Osteoblast (primary cell): ENCODE measurements at places on chromosomes 16 and 17. TPM values are rescaled to one million over a fixed set of nuclear protein-coding genes. Genes with fewer than 3 reads are reported as not detected.

GRCh38 chr16:66004699-66005098 lies 361.8 kb upstream of the CDH5 start:
- peaks cover 14% of the 10 kb centered on the region for H3K4me1 ChIP-seq
- no peaks in the 10 kb centered on the region for H3K27me3 ChIP-seq
- no peak overlapping the region for H3K4me3 ChIP-seq
- no peak overlapping the region for H3K27ac ChIP-seq

- H3K4me3 ChIP-seq, result no peak overlapping the region
- peak overlapping the region; percentile 16 for H3K27ac ChIP-seq
- H3K27me3 ChIP-seq, result no peaks in the 10 kb centered on the region
- peak; percentile 96 for DNase-seq
Observed at GRCh38 chr16:69930117-69930776, 20.9 kb upstream of the CLEC18A start.

- H3K27me3 ChIP-seq, result no peaks in the 10 kb centered on the region
- H3K4me1 ChIP-seq, result peaks cover 19% of the 10 kb centered on the region
- no peak overlapping the region for H3K4me3 ChIP-seq
Observed at GRCh38 chr16:3755249-3755648, 37.9 kb upstream of the TRAP1 start.

DNA sequence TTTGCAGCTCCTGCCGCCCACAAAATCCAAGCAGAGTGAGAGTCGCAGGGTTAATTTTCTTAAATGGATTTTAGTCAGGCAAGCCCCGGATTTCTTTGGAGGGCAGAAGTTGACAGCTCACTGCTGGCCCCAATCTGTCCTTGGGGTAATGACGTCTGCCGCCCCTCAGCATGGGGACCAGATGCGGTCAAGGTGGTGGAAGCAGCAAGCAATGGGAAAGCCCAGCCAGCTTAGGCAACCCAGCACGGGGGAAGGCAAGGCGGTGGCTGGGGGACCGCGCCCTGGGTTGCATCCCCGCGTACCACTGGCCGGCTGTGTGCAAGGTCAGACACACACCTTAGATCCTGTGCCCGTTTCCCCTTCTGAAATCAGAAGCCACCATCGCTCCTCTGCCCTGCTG lies 321.7 kb downstream of the C16orf95 start:
- DNase-seq, result peak; percentile 30
- H3K27ac ChIP-seq, result no peak overlapping the region
- H3K4me1 ChIP-seq, result peaks cover 21% of the 10 kb centered on the region
- H3K36me3 ChIP-seq, result no peaks in the 10 kb centered on the region

DNA sequence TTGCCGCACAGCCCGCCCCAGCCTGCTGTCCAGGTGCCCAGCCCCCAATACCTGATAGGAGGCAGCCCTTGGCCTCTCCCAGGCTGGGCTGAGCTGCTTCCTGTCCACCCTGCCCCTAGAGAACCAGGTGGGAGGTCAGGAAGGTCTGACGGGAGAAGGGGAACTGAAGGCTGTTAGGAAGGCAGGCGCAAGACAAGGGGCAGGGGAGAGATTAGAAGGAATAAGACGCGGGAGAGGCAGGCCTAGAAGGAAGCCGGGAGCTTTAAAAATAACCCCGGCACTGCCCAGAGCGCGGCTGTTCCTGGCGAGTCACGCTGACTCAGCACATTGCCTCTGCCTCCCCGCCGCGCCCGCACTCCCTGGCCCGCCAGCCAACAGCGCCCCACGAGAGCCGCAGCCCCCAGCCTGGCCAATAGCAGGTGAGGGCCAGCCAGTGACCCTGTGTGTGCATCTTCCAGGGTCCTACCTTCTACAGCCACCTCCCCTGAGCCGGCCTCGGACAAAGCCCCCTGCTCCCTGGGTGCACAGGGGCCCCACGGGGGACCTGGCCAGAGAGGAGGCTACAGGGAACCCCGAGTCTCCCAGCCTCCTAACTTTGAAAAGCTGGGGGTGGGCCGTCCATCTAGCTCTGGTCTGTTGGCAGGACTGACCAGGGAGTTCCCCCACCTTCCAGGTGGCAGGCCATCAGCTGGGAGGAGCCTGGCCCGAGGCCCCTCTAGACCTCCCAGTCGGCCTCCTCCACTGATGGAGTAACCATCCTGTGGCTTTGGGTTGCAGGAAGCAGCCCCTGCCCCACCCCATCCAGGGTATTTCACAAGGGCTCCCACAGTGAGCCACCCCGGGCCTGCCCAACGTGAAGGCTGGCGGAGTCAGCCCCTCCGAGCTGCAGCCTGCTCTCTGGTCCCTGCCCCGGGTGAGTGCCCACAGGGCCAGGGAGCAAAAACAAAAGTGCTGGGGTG lies 4.0 kb downstream of the MAFG start:
- peak overlapping the region; percentile 80 for H3K27ac ChIP-seq
- H3K4me1 ChIP-seq, result peaks cover 21% of the 10 kb centered on the region
- H3K27me3 ChIP-seq, result no peaks in the 10 kb centered on the region
- peaks cover 35% of the 10 kb centered on the region for H3K36me3 ChIP-seq
- peak; percentile 100 for DNase-seq

DNA sequence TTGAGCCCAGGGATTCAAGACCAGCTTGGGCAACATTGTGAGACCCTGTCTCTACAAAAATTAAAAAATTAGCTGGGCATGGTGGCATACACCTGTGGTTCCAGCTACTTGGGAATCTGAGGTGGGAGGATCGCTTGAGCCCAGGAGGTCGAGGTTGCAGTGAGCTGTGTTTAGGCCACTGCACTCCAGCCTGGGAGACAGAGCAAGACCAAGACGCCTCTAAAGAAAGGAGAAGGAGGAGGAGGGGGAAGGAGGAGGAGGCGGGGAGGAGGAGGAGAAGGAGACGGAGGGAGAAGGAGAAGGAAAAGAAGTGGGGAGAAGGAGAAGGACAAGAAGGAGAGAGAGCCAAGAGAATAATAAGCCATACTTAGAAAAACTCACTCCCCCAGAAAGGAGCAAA lies 35.9 kb downstream of the STXBP4 start:
- no peaks in the 10 kb centered on the region for H3K27me3 ChIP-seq
- no peak for DNase-seq
- no peak overlapping the region for H3K4me3 ChIP-seq
- H3K36me3 ChIP-seq, result no peaks in the 10 kb centered on the region
- H3K4me1 ChIP-seq, result no peaks in the 10 kb centered on the region
- H3K27ac ChIP-seq, result no peak overlapping the region

GRCh38 chr16:75497558-75497957 lies 2.3 kb upstream of the CHST6 start:
- DNase-seq, result no peak
- H3K27ac ChIP-seq, result no peak overlapping the region
- no peaks in the 10 kb centered on the region for H3K4me1 ChIP-seq
- no peaks in the 10 kb centered on the region for H3K36me3 ChIP-seq

DNA sequence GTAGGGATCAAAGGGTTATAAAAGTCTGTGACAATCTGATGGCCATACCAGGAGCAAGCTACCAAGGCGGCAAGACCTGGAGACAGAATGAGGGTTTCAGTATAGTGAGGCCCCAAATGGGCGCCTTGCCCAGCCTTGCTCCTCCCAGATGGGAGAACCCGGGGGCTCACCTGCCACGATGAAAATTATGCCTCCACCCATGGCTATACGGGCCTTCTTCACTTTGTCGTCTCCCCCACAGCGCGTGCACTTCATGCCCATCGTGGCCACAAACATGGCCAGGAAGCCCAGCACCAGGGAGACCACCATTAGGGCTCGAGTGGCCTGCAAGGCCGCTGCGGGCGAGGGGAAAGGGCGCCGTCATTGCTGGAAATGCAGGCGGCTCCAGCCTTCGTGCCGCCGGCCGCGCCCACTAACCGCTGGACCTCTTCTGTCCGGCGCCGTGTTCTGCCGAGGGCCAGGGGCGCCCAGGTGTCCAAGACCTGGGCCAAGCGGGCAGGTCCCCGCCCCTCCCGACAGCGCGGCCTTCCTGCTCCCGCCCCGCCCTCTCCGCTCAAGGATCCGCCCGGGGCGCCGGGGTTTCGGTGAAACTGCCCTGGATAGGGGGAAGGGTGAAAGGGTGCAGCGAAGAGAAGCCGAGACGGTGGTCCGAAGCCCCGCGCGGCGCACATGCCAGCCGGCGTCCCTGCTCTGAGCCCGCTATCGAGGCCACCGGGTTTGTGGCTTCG lies 1.5 kb downstream of the CLDN7 start:
- no peak overlapping the region for H3K27ac ChIP-seq
- H3K4me1 ChIP-seq, result peaks cover 19% of the 10 kb centered on the region
- peak; percentile 90 for DNase-seq
- peaks cover 25% of the 10 kb centered on the region for H3K36me3 ChIP-seq
- H3K27me3 ChIP-seq, result peaks cover 15% of the 10 kb centered on the region
- peak overlapping the region; percentile 67 for H3K4me3 ChIP-seq

- DNase-seq, result peak; percentile 99
- H3K27ac ChIP-seq, result peak overlapping the region; percentile 99
- peaks cover 7% of the 10 kb centered on the region for H3K36me3 ChIP-seq
- peak overlapping the region; percentile 92 for H3K4me3 ChIP-seq
- peaks cover 85% of the 10 kb centered on the region for H3K4me1 ChIP-seq
Observed at GRCh38 chr16:75250809-75251279, 580 bp downstream of the BCAR1 start.

DNA sequence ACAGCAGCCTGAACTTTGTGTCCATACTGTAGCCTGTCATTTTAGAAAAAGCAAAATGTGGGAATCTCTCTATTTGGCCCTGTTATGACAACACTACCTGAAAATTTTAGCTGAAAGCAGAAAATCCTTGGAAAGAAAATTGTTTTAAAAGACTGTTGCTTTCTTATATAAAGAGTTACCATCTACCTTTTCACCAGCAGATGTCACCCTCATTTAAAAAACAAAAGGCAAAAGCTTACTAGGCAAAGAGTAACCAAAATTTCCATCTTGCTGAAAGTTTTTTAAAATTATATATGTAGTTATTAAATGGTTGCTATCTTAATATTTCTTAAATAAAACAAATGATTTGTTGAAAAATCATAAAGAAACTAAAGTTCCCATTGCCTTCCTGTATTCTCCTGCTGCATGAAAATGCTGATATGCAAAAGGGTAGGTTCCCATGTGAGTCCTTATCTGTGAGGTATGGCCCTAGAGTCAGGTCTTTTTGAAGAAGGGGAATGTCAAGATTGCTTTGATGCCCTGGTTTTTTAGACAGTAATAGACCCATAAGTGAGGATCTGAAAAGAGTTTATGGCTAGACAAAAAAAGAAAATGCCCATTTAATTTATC lies 61.0 kb downstream of the TNRC6C start:
- no peaks in the 10 kb centered on the region for H3K4me1 ChIP-seq
- no peaks in the 10 kb centered on the region for H3K27me3 ChIP-seq
- no peak overlapping the region for H3K4me3 ChIP-seq
- H3K27ac ChIP-seq, result no peak overlapping the region
- no peak for DNase-seq

DNA sequence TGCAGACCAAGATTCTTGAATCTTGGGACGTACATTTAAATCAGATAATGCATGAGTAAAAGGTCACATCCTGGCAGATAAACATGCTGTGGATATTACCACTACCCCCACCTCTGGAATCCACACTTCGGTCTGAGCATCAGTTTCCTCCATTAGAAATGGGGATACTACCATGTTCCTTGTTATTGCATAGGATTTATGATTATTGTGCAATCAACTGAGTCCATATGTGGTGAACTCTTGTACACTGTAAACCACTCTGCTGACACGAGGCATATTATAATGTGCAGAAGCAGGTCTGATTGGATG lies 108.7 kb downstream of the VAT1L start:
- DNase-seq, result no peak
- no peaks in the 10 kb centered on the region for H3K36me3 ChIP-seq
- no peaks in the 10 kb centered on the region for H3K27me3 ChIP-seq
- H3K27ac ChIP-seq, result no peak overlapping the region

- H3K36me3 ChIP-seq, result no peaks in the 10 kb centered on the region
- H3K4me1 ChIP-seq, result no peaks in the 10 kb centered on the region
- H3K27me3 ChIP-seq, result no peaks in the 10 kb centered on the region
- no peak overlapping the region for H3K4me3 ChIP-seq
- DNase-seq, result no peak
Observed at GRCh38 chr16:49724774-49725173, 131.1 kb downstream of the ZNF423 start.

GRCh38 chr17:57174591-57174990 lies 81.7 kb upstream of the MSI2 start:
- H3K36me3 ChIP-seq, result no peaks in the 10 kb centered on the region
- H3K27ac ChIP-seq, result no peak overlapping the region
- DNase-seq, result no peak

DNA sequence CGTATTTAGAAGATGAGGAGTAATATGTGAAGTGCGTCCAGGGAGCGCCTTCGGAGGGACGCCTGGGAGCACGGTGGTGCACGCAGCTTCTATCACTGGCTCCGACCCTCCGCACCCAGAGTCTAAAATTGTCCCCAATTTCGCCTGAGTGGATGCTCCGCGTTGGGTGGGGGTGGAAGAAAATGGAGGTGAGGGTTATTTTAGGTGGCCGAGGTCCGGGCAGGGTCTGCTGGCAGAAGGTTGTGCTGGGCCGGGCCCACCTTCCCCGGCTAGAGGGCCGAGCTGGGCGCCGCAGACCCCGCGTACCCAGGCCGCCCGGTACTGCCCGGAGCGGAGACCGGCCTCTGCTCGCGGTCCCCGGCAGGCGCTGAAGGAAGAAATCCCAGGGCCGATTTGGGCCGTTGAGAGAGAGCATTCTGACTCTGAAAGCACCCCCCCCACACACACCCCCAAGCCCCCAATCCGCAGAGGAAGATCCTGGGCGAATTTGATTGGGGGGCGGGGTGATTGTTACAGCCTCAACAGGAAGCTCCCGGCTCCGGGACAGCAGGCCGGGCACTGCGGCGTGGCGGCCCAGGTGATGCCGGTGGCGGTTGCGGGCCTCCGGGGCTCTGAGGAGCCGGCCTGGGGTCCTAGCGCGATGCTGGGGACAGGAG lies 3.0 kb downstream of the BAHCC1 start:
- peak overlapping the region; percentile 84 for H3K4me3 ChIP-seq
- H3K27ac ChIP-seq, result peak overlapping the region; percentile 86
- DNase-seq, result peak; percentile 91
- no peaks in the 10 kb centered on the region for H3K27me3 ChIP-seq
- no peaks in the 10 kb centered on the region for H3K36me3 ChIP-seq

GRCh38 chr17:540631-541030 lies 174.0 kb downstream of the VPS53 start:
- no peak for DNase-seq
- H3K27ac ChIP-seq, result no peak overlapping the region
- peaks cover 31% of the 10 kb centered on the region for H3K36me3 ChIP-seq
- H3K4me3 ChIP-seq, result no peak overlapping the region
- peaks cover 9% of the 10 kb centered on the region for H3K4me1 ChIP-seq

Gene MKS1
- total RNA-seq, result 9.7 and 11.2 TPM in 2 replicates

Gene PLD6
- total RNA-seq, result 1.4 and 2.7 TPM in 2 replicates

Gene OTOP3
- total RNA-seq, result not detected in 2 replicates

Gene TBC1D3I
- 0.36 and 0.59 TPM in 2 replicates for total RNA-seq

Gene CRHR1
- not detected in 2 replicates for total RNA-seq

Gene LLGL2
- total RNA-seq, result 0.36 and 0.59 TPM in 2 replicates

Gene KCNJ18
- total RNA-seq, result not detected in 2 replicates

Gene TLCD1
- total RNA-seq, result 3.2 and 4.0 TPM in 2 replicates
